ENCODE measurements at places on chromosomes 5 and 9.
A peak's percentile ranks its signal among the peaks of the same experiment; 100 is the strongest.

DNA sequence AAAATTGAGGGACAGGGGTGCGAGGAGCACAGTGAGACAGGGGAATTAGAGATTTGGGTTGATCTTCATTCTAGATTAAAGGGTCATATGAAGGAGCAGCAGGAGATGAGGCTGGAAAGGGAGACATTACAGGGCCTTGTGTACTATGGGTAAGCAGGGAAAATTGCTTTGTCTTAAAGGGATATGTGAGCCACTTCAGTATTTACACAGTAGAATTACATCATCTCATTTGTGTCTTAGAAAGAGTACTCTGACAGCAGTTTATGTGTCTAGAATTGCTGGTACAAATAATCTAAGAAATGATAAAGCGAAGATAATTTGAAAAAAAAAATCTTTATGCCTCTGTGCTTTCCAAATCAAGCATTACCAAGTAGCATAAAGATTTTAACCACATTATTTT lies 287.0 kb upstream of the ARRDC3 start:
- no peak for DNase-seq

GRCh38 chr5:36507332-36507952 lies 99.0 kb upstream of the SLC1A3 start:
- peak; percentile 68 for DNase-seq

- no peak for DNase-seq
Measured at GRCh38 chr9:37707748-37708147, 45.9 kb upstream of the TRMT10B start.

DNA sequence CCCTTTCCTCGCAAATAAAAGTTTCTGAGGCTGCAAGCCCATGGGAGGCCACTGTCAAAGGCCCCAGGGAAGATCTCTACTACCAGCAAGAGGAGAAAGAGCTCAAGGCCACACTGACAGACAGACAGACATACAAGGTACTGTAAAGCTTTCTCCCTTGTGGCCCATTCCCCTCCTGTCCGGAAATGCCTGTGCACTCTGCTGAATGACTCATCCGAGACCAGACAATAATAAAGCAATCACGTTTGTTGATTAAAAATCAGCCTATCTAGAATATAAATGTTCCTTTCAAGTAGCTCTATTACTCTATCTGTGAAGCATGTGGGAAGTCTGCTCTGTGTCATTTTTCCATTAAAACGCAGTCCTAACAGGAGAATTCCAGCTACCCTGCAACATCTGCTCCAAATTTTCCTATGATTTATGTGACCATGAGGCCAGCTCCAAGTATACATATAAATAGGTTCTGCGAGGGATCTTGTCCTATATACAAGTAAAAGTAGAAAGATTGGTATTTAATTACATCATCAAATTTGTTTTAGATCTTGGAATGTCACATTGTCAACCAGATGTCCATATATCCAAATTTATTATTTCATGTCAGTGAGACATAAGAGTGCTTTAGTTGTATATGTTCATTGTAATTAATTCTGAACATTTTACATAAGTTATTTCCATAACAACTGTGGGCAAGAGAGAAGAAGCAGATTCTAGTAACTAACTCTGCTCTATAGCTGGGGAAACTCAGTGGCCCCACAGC lies 34.7 kb upstream of the TGFBI start:
- DNase-seq = peak; percentile 29

Measured in kidney tubule cell (primary cell).